Muscle of leg (tissue), 16 donors: ENCODE measurements at places on chromosomes 11 and 22. TPM values are rescaled to one million over a fixed set of nuclear protein-coding genes. Genes with fewer than 3 reads are reported as not detected.

The PEX26 gene
- 9.8 TPM for total RNA-seq

The ARHGAP42 gene
- total RNA-seq = 26.6 TPM

The ZP1 gene
- total RNA-seq = not detected

- DNase-seq = peak; percentile 82
- peaks cover 4% of the 10 kb centered on the region for H3K4me1 ChIP-seq
- no peaks in the 10 kb centered on the region for H3K36me3 ChIP-seq
- H3K27me3 ChIP-seq = no peaks in the 10 kb centered on the region
Observed at GRCh38 chr11:100709233-100709957, 22.3 kb downstream of the ARHGAP42 start.

DNA sequence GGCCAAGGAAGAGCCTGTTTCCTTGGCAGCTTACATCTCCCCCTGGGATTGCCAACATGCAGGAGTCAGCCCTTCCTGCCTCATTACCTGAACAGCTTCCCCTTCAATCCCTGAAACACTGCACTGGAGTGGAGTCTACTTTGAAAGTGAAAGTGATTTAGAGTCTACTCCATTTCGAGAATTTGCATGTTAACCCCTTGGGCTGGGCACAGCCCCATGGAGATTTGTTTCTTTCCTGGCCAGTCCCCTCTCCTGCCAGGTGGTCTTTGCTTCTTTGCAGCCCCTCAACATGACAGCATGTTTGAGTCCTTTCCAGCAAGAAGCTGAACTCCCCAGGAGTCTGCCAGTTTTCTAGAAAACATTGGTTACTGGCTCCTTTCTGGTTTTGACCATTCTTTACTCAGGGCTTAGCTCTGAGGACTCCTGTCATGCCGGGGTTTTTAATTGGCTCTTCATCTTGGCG, 59.9 kb downstream of the TRAF6 start:
- H3K4me1 ChIP-seq = peaks cover 41% of the 10 kb centered on the region
- no peak for DNase-seq
- H3K27ac ChIP-seq = no peak overlapping the region
- no peaks in the 10 kb centered on the region for H3K27me3 ChIP-seq
- H3K4me3 ChIP-seq = no peak overlapping the region
- H3K36me3 ChIP-seq = peaks cover 11% of the 10 kb centered on the region

DNA sequence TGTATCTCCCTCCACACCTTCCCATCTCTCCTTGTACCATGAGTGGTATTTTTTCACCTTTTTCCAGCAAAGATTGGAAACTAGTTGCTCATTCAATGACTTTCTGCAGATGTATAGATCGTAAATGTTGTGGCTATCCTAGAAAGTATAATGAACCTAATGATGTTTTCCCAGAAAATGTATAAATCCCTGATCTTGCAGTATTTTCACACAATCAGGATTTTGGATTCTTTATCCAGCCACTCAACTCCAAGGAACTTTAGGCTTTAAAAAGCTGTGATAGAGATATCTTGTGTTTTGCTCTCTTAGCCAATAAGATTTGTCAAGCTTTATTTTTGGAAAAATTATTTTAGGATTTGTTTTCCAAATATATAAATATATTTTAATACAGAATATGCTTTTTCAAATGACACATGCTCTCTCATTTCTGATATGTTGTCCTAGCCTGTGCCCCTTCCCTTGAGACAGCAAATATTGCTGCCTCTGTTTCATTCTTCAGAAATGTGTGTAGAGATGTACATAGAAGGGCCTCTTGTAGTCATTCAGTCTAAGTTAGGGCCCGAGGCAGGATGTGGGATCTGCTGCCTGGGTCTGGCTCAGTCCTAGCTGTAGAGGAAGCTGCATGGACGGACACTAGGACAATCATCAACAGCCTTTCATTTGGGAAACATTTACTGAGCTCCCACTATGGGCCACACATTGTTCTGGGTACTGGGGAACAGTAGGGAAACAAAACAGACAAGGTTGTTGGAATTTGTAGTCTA, 62.4 kb downstream of the NAV2 start:
- H3K4me3 ChIP-seq = no peak overlapping the region
- DNase-seq = no peak
- no peaks in the 10 kb centered on the region for H3K36me3 ChIP-seq
- no peak overlapping the region for H3K27ac ChIP-seq
- peaks cover 29% of the 10 kb centered on the region for H3K27me3 ChIP-seq

DNA sequence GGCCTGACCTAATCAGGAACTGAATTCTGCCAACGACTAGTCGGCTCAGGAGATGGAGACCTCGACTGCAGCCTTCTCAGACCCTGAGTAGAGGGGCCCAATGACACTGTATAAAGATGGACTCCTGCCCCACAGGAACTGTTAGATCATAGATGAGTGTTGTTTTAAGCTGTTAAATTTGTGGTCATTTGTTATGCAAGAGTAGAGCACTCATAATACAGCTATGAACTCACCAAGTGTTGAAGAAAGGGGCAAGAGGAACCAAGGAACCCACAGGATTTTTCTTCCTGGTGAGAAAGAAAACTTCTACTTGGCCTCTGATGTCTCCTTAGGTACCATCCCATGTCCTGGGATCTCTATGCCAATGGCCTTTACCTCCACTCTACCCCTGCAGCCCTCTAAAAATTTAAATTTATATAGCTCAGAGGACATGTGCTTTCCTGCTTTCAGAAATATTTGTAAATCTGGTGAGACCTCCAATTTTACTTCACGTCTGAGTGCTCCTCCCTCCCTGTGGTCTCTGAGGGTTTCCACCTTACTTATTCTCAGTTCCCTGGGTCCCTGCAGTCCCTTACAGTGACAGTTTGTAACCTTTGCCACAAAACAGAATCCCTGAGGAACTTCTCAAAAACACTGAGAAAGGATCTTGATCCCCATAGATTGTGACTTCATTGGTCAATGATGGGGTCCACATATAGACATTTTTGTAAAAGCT, 256.3 kb upstream of the ARHGAP20 start:
- no peaks in the 10 kb centered on the region for H3K27me3 ChIP-seq
- no peak overlapping the region for H3K27ac ChIP-seq
- H3K4me1 ChIP-seq = peaks cover under 1% of the 10 kb centered on the region
- DNase-seq = no peak
- H3K36me3 ChIP-seq = no peaks in the 10 kb centered on the region

DNA sequence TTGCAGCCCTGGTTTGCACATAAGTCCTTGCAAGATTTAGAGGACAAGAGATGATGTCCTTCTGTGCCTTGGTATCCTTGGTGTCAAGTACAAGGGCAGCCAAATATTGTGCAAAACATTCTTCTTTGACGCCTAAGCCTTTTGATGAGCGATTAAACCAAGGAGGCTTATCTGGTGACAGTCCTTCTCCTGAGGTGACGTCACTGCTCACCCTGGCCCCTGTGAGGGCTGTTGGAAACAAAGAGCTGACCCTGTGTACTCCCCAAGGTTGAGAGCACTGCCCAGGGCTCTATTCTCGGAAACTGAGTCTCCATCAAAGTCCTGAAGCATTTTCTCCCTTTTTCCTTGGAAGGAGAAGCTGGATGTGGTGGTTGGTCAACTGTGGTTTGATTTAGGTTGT, 4.7 kb upstream of the GRAMD1B start:
- no peak for DNase-seq
- H3K36me3 ChIP-seq = no peaks in the 10 kb centered on the region
- no peak overlapping the region for H3K27ac ChIP-seq

DNA sequence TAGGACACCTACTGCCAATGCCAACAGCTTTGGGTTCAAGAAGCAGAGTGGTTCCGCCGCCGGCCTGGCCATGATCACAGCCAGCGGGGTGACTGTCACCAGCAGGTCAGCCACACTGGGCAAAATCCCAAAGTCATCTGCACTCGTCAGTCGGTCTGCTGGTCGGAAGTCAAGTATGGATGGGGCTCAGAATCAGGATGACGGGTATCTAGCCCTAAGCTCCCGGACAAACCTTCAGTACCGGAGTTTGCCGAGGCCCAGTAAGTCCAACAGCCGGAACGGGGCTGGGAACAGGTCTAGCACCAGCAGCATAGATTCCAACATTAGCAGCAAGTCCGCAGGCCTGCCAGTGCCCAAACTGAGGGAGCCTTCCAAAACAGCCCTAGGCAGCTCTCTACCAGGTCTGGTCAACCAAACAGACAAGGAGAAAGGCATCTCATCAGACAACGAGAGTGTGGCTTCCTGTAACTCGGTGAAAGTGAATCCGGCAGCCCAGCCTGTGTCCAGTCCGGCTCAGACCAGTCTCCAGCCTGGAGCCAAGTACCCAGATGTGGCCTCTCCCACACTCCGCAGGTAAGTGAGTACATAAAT, 115.1 kb downstream of the DBX1 start:
- H3K27ac ChIP-seq = no peak overlapping the region
- DNase-seq = no peak
- H3K4me3 ChIP-seq = no peak overlapping the region
- H3K4me1 ChIP-seq = peaks cover 6% of the 10 kb centered on the region

DNA sequence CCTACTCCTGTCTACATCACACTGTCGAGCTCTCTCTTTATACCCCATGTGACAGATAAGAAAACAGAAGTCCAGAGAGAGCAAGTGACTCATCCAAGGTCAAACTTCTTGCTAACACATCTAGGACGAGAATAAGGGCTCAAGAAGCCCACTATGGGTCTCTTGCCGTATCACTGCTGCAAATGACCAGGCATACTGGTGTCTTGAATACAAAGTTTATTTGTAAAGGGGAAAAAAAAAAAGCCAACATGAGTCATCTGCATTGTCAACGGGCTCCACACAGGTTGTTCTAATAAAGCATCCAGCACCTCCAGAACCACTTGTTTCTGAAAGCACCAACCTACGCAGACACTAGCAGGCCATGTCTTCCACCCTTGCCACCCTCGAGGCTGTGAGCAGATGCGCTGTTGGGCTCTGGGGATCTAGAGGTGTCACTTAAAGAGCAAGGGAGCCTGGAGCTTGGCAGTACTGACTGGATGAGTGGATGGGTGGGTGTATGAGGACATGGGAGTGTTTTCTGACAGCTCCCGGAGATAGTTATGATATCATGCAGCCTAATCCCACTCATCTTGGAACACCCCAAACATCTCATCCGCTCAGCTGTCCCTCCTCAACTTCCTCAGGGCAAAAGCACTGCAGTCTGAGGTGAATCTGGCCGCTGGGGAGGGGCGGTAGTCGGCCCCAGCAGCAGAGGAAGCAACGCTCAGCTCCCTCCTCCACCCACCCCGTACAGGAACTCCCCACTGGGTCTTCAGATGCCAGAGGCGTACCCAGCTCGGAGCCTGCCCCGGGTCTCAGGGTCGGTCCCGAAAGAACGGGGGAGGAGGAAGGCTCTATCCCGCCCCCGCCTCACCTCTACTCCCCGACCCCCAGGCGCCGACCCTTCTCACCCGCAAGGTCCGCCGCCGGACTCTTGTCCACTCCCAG, 1.0 kb downstream of the SMCO4 start:
- peaks cover 16% of the 10 kb centered on the region for H3K4me1 ChIP-seq
- DNase-seq = peak; percentile 44

- no peaks in the 10 kb centered on the region for H3K27me3 ChIP-seq
- no peak overlapping the region for H3K4me3 ChIP-seq
- no peak for DNase-seq
Observed at GRCh38 chr11:125175896-125176575, 11.5 kb downstream of the PKNOX2 start.

DNA sequence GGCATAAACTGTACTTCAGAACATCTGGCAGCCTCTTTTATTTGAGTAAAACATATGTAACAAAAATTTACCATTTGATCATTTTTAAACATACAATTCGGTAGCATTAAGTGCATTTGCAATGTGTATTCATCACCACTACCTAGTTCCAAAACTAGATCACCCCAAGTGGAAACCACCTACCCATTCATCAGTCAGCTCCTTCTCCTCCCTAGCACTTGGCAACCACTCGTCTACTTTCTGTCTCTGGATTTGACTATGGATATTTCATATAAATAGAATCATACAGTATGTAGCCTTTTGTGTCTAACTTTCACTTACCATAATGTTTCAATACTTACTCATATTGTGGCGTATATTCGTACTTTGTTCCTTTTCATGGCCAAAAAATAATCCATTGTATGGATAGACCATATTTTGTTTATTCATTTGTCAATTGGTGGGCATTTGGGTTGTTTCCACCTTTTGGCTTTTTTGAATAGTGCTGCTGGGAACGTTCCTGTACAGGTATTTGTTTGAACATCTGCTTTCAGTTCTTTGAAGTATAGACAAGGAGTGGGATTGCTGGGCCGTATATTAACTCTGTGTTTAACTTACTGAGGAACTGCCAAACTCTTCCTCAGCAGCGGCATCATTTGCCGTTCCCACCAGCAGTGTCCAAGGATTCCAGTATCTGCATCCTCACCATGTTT, 27.2 kb upstream of the ADORA2A start:
- no peak for DNase-seq
- peaks cover 24% of the 10 kb centered on the region for H3K4me1 ChIP-seq
- no peak overlapping the region for H3K4me3 ChIP-seq

DNA sequence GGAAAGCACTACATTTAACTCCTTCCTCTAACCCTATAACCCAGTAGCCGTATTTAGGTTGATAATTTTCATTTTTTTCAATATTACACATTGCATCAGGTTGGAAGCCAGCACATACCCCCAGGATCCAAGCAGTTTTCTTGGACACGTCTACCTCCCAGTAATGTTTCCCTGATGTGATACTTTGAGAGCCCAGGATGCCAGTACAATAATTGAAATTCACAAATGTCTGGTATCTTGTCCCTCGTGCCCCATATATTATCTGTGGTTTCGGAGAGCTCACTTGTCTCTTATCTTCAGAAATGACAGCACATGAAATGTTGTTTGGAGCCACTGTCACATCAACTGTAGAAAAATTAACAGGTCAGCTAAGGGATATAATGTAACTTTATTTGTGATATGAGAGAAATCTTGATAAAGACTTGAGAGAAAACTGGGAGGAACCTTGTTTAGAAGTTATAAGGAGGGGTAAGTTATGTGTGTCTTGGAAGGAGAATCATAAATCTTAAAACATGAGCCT, 19.8 kb downstream of the TRIM5 start:
- H3K4me3 ChIP-seq = no peak overlapping the region
- H3K27me3 ChIP-seq = no peaks in the 10 kb centered on the region
- H3K36me3 ChIP-seq = peaks cover 22% of the 10 kb centered on the region
- H3K27ac ChIP-seq = no peak overlapping the region
- H3K4me1 ChIP-seq = no peaks in the 10 kb centered on the region

- no peak overlapping the region for H3K27ac ChIP-seq
- no peaks in the 10 kb centered on the region for H3K36me3 ChIP-seq
- no peak overlapping the region for H3K4me3 ChIP-seq
Observed at GRCh38 chr22:17281026-17281425, 61.8 kb upstream of the ADA2 start.
